ENCODE measurements at places on chromosomes 16 and 17.

- no peak for DNase-seq
These were observed 13.3 kb downstream of the NXPH3 start for GRCh38 chr17:49588726-49589576.

GRCh38 chr16:595942-596735, 6.3 kb downstream of the RAB40C start:
- no peak for DNase-seq

GRCh38 chr16:53024045-53024444, 28.7 kb downstream of the CHD9NB start:
- no peak for DNase-seq

DNA sequence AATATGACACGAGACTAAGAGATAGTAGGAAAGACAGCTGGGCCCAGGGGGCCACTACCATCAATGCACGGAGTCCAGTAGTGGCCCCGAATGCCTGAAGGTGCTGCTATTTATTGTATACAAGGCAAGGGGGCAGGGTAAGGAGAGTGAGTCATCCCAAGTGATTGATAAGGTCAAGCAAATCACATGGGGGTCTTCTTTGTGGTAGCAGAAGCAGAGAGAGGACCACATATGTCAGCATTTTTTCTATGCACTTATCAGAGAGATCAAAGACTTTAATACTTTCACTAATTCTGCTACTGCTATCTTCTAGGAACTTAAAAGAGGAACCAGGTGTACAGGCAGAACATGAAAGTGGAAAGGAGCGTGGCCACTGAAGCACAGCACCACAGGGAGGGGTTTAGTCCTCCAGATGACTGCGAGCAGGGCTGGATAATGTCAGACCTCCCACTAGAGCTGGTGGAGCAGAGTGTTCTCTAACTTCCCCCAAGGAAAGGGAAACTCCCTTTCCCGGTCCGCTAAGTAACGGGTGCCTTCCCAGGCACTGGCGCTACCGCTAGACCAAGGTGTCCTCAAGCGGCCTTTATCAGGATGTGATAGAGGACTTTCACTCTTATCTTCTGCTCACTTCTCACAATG, 26.4 kb upstream of the ARL4D start:
- no peak for DNase-seq

DNA sequence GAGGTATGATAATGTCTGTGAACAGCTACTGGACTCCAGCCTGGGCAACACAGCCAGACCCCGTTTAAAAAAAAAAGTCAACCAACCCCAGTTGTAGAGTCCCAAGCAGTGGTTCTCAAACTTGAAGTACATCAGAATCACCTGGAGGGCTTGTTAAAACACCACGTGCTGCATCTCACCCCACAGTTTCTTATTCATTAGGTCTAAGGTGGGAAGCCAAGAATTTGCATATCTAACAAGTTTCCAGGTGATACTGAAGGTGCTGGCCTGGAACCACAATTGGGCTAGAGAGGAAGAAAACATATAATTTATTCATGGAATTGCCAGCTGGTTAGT, 6.7 kb upstream of the MSL1 start:
- no peak for DNase-seq

GRCh38 chr16:2270588-2271470, 2.9 kb upstream of the RNPS1 start:
- DNase-seq = no peak

DNA sequence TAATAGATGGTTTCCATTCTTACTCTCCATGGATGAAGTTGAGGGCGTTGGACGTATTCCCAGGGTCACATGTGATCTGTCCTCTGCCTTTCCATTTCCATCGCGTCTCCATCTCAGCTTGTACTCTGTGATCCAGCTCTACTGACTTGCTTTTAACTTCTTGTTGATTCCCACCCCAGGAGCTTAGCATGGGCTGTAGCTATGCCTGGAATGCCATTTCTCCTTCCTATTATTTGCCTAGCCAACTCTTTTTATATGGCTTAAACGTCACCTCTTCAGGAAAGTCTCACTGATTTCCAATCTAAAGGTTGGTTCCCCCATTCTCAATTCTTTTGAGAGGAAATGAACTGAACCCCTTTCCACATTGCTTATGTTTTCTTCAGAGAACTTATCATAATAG, 475.9 kb downstream of the XYLT1 start:
- no peak for DNase-seq

DNA sequence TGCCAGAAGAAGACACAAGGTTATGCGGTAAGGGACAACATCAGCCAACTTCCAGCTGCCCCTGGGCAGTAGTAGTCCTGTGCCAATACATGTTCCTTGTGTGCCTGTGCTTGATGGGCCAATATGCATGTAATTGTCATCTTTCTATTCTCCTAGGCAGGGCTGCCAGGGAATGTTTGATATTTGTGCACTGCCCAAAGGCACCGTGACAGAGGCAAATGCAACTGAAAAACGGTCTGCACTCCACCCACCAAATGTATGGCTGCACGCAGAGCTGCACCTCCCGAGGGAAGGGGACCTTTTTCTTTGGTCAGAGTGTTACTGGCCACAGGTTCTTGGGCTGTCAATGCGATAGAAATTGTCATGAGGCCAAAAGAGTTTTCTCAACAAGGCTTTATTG, 207.1 kb downstream of the LGALS9B start:
- no peak for DNase-seq

DNA sequence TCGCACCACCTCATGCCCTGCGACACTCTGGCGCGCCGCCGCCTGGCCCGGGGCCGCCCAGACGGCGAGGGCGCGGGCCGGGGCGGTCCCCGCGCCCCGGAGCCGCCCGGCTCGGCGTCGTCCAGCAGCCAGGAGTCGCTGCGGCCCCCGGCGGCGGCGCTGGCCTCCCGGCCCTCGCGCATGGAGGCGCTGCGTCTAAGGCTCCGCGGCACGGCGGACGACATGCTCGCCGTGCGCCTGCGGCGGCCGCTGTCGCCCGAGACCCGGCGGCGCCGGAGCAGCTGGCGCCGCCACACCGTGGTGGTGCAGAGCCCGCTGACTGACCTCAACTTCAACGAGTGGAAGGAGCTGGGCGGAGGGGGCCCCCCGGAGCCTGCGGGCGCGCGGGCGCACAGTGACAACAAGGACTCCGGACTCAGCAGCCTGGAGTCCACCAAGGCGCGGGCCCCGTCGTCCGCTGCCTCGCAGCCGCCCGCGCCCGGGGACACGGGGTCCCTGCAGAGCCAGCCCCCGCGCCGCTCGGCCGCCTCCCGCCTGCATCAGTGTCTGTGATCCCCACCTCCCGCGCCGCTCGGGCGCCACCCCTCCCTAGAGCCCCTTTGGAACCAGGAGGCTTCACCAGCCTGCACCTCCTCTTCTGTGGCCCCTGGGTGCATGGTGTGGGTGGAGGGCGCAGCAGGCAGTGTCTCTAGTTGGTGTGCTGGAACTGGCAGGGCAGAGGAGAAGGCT, 82.3 kb downstream of the ARHGAP23 start:
- DNase-seq = no peak

DNA sequence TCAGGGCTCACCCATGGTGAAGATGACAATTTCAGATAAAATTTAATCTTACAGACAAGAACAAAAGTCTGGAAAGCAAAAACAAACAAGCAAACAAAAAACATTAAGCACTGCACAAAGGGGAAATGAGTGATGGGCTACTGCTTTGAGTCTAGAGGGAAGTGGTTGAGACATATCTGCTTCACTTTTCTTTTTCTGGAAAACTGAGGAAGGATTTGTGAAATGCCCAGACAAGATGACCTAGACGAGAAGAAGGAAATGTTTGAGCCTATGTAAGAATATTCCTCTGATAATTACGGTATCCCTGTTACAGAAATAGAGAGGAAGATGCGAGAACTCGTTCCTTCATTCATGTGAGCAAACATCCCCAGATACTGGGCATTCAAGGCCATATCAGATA, 11.5 kb upstream of the HYDIN start:
- no peak for DNase-seq

DNA sequence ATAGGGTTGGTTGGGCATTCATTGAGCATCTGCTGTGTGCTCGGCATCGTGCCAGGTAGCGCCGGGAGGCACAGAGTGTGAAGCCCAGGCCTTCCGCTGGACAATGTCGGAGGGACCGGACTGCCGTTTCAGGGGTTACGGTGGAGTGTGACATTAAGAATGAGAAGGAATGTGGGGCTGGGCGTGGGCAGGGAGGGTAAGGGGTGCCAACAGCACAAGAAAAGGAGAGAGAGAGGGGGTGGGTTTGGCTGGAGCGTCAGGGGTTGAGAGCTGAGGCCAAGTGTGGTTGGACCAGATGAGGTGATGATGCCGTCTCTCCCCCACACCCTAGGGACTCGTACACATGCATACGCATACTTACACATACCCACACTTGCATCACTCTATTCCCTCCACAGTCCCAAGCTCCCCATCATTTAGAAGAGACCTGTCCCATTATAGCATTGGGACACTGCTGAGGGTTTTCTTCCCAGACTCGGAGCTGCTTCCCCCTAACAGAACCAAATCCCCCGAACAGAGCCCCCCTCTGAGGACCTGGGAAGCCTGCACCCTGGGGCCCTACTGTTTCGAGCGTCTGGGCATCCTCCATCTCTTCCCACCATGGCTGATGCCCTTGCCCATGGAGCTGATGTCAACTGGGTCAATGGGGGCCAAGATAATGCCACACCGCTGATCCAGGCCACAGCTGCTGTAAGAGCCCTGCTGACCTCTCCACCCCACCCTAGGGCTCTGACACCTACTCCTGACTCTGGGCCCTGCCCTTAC, 3.3 kb upstream of the KCTD11 start:
- no peak for DNase-seq

DNA sequence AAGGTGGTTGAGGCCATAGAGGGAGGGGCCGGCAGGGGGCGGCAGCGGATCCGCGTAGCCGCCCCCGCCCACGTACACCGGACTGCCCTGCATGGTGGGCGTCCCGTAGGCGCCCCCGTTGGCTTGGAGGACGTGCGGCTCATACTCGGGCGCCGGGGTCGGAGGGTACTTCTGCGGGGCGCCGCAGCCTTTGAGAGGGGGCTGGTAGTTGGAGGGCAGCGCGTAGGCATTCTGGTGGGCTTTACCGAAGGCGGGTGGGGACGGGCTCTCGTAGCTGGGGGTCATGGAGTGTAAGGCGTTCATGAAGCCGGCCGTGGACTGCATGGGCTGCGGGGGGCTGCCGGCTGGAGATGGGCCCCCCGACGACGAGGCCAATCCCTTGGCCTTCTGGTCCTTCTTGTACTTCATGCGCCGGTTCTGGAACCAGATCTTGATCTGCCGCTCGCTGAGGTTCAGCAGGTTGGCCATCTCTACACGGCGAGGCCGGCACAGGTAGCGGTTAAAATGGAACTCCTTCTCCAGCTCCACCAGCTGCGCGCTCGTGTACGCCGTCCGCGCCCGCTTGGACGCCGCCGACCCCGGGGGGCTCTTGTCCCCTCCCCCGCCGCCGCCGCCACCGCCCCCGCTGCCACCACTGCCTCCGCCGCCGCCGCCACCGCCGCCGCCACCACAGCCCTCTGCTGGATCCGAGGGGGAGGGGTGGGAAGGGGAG, 5.7 kb upstream of the HOXB2 start:
- no peak for DNase-seq

DNA sequence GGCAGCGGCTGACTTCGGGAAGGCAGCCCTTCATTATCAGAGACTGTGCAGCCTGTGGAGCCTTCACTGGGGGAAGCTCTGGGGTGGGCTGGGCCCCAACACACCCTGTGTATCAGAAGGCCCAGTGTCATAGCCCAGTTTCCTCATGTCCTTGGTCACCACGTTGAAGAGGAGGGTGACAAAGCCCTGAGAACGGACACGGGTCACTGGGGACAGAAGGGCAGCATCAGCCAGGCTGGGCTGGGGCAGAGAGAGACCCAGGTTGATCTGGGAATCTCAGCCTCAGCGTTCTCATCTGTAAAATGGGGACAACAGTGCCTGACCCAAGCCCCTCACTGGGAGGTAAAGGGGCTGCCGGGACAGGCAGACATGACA, 19.3 kb downstream of the B9D1 start:
- no peak for DNase-seq

GRCh38 chr16:28502290-28502689, 4.3 kb downstream of the IL27 start:
- DNase-seq = no peak

DNA sequence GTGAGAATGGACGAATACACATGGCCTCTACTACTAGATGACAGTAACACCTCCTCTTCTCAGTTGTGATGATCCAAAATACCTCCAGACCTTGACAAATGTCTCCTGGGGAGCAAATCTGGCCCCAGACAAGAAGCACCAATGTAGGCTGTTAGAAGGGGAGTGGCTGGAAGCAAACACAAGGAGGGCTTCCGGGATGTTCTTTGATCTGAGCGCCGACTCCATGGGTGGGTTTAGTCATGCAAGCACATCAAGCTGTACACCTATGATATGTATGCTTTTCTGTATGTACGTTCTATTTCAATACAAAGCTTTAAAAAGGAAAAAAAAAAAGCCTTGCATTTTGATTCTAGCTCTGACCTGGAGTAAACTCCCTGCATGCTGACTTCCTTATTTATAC, 61.4 kb downstream of the ARHGAP17 start:
- no peak for DNase-seq

GRCh38 chr17:76254275-76254674, 10.9 kb upstream of the UBALD2 start:
- DNase-seq = no peak

DNA sequence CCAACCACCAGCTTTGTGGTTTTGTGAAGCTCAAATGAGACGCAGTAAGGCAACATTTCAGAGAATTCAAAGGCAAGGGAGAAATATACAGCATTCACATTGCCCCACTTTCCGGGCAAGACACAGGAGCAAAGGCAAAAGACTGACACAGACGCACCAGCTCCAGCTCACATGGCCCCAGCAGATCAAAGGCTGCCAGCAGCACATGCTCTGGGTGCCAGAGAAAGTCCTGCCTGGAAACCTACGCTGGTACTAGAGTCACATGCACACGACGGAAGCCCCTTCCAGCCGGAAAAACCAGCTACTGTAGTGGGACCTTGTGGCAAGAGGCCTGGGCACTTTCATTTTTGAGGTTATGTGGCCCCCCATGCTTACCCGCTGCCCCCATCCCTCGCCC, 50.1 kb downstream of the GTF3C1 start:
- DNase-seq = no peak

GRCh38 chr16:71225145-71225544, 5.4 kb downstream of the HYDIN start:
- no peak for DNase-seq

- no peak for DNase-seq
These were observed 26.1 kb downstream of the HDAC5 start for GRCh38 chr17:44097110-44097958.

- DNase-seq = no peak
These were observed 3.4 kb downstream of the UNC13D start for GRCh38 chr17:75840799-75841164.

- DNase-seq = no peak
These were observed 84.8 kb downstream of the KATNIP start for GRCh38 chr16:27634779-27635178.

- DNase-seq = no peak
These were observed 87.1 kb downstream of the PLXDC1 start for GRCh38 chr17:39064374-39064773.

DNA sequence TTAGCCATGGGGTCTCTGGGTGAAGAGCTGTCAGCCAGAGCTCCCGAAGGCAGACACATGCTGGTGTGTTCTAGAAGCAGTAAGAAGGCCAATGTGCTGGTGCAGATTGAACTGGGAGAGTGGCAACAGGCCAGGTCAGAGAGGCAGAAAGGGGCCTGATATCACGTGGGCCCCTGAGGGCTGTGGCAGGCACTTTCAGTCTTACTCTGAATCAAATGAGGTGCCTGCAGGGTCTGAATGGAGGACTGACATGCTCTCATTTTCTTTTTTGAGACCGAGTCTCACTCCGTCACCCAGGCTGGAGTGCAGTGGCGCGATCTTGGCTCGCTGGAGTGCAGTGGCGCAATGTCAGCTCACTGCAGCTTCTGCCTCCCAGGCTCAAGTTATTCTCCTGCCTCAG, 293.8 kb downstream of the ABCC12 start:
- DNase-seq = no peak

- DNase-seq = no peak
These were observed 108.5 kb downstream of the USP22 start for GRCh38 chr17:20934288-20934687.

All from esophagus squamous epithelium (tissue), 5 donors.